CD4-positive, alpha-beta T cell treated with Interleukin-15 for 1 hour (primary cell): ENCODE measurements at places on chromosomes 5 and 9.

DNA sequence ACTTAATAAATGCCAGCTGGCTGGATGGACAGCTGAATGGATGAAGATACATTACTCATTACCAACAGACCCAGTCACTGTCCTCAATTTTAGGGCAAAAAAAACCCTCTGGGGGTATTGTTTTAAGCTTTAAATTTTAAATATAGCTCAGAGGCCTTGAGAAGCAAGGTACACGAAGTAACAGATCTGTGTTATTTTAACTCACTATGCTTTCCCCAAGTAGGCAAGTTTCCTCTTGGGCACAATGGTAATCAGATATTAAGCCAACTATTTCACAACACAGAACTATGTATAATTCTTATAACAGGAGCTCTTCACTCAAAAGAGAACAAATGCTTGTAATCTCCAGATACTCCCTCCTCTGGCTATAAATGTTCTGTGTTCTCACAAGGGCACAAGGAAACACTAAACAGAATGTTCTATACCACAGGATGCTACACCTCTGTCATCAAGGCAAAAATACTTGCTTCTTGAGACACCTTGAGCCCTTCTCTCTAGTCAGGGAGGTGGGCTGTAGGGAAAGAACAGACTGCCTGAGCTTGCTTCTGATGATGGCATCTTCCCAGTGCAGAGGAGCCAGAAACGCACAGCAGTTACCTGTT is 443.8 kb downstream of the SPOCK1 start:
- DNase-seq: no peak

GRCh38 chr5:154521756-154522155 is 43.7 kb upstream of the HAND1 start:
- DNase-seq: no peak

GRCh38 chr5:177212242-177212641 is 78.7 kb downstream of the NSD1 start:
- DNase-seq: no peak

DNA sequence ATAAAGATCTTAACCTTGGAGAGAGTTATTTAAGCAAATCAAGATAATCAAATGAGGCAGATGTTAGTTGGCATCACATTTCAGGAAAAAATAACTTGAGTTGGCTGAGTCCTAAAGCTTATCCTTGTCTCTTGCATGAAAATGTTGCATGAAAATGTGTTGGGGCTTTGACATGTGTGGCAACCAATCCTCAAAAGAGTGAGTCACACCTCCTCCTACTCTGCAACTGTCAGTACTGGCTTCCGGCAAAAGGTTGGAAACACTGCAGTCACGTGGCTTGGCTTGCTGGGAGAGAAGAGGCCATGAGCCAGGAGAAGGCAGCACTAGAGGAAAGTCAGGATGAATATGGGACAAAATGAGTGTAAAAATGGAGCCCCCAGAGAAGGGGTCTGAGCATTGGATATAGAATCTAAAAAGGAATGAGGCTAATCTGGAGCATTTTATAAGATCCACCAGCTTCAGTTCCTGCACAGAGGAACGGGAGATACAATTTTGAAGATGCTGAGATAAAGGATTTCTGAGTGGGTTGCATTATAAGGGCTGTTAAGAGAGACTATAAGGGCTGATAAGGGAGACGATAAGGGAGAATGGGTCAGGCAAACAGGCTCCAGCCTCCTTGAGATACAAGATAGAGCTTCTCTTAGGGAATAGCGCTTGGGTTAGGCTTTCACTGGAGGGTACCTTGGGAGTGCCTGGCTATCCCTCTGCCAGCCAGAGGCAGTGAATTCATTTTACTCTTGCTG is 43.1 kb downstream of the SPATA31D1 start:
- no peak for DNase-seq

DNA sequence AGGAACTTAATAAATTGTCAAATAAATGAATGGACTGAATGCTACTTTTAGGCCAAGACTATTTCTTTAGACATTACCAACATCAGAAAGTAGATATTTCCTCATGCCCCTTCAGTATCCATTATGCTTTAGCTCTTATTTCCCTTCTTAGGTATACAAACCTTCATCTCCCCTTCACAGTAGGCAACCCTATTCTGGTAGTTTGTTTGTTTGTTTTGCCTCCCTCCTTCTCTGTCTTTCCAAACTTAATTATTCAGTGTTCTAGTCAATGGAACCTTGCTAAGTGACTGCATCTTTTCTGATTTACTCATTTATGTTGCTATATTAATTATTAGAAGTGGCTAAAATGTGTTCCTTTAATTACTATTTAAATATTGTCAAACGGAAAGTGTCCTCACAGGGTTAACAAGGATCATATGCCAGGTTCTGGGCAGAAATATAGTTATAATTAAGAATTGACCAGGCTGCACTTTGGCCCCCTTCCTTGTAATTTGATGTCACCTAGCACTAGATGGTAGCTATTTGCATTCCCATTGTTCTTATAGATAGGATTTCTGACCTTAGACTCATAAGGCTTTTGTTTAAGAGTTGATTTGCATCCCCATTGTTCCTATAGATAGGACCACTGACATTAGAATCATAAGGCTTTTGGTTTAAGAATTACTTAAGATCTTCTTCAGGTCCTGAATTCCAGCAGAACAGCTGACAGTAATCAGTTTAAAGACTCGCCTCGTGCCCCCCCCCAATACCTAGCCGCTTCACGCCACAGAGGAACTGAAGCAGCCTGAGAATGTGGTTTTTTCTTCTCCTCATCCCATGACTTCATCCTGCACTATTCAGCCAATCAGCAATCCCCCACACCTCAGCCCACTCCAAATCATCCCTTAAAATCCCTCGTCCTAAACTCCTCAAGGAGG is 84.4 kb upstream of the NUDT12 start:
- DNase-seq: no peak

GRCh38 chr5:172046593-172046992 is 40.2 kb upstream of the FBXW11 start:
- DNase-seq: no peak
